ENCODE measurements at places on chromosomes 12 and 14. TPM values are rescaled to one million over a fixed set of nuclear protein-coding genes. Genes with fewer than 3 reads are reported as not detected.

The MYF6 gene
- total RNA-seq: not detected

The RAD9B gene
- total RNA-seq: 0.91 TPM

The GPRC5D gene
- not detected for total RNA-seq

The GPR162 gene
- total RNA-seq: 0.68 TPM

The FAM186B gene
- 0.85 TPM for total RNA-seq

The KCNA5 gene
- not detected for total RNA-seq

The METAP2 gene
- 45.8 TPM for total RNA-seq

The IKZF4 gene
- 5.5 TPM for total RNA-seq

All from natural killer cell (primary cell).